GM19239 (cell line): ENCODE measurements at places on chromosomes 6 and 20.

GRCh38 chr6:156659822-156660198 is 117.4 kb upstream of the ARID1B start:
- DNase-seq: no peak

DNA sequence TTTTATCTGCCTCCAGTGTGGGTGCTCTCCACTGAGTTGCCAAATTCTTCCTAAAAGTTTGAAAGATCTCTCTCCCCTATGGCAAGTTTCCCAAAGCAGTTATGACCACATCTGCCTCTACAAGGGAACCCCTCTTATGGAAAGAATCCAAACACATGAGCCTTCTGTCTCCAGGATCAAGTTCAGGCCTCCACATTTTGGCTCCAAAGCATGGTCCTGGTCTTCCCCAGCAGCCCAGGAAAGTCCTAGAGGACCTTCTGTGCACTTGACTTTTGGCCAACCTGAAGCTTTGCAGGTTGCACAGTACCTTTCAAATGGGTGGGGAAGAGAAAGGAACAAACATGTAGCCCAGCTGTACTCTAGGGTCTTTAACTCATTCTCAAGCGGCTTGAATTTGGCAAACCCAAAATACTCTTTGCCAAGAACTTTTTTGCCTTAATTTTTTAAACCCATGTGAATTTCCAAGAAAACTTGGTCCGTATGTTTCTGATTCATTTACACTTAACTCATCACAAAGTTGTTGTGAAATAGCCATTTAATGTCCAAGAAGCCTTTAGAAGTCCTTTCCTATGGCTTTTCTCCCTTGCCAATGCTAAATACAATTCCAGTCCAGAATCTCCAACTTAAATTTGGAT is 240.1 kb upstream of the TBX18 start:
- DNase-seq: no peak

DNA sequence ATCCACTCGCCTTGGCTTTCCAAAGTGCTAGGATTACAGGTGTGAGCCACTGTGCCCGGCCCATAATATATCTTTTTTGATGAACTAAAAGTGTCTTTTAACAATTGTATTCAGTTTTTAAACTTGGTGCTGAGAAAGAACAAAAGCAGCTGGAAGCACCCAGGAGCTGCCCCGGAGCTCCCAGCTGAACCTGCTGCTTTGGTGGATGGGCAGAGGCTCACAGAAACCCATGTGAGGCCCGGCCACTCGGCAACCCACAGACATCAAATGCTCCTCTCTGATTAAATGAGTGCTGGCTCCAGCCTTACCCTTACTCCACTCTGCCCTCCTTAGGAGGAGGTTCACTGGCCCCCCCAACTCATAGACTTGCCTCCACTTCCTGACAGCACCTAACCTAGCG is 59.4 kb upstream of the FRMD1 start:
- DNase-seq: no peak

DNA sequence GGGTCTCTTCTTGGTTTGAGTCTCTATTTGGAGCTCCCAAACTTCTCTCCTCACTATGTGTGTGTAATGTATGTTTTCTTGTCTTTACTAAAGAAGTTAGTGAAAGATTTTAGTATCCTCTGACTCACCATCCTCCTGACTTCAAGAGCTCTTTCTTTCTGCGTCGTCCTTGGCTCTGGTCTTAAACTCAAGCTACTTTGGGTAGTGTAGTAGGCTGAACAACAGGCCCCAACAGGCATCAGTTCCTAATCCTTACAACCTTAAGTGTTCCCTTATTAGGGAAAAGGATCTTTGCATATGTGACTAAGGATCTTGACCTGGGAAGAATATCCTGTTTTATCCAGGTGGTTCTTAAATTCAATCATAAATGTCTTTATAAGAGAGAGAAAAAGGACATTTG is 810.2 kb downstream of the MAFB start:
- DNase-seq: no peak

- no peak for DNase-seq
Measured at GRCh38 chr20:54059691-54060364, 10.6 kb downstream of the BCAS1 start.

- no peak for DNase-seq
Measured at GRCh38 chr6:141653590-141653989, 479.1 kb upstream of the GJE1 start.

- no peak for DNase-seq
Measured at GRCh38 chr6:35919085-35919826, 1.6 kb downstream of the SRPK1 start.

DNA sequence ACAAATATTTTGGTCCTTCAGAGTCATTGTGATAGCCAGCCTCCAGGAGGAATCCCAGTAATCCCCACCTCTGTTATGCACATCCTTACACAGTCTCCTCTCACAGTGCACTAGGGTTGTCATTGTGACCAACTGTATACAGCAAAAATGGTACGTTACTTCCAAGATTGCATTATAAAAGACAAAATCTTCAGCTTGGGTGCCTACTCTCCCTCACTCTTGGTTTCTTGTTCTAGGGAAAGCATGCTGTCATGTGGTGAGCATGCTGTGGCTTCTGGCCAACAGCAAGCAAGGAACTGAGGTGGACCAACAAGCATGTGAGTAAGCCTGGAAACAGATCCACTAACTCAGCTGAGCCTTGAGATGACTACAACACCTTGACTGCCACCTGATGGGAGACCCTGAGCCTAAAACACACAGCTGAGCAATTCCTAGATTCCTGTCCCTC is 130.1 kb upstream of the DST start:
- DNase-seq: no peak

- no peak for DNase-seq
Measured at GRCh38 chr6:120960761-120961160, 373.5 kb downstream of the TBC1D32 start.

GRCh38 chr6:98142839-98143238 is 691.5 kb upstream of the POU3F2 start:
- no peak for DNase-seq

DNA sequence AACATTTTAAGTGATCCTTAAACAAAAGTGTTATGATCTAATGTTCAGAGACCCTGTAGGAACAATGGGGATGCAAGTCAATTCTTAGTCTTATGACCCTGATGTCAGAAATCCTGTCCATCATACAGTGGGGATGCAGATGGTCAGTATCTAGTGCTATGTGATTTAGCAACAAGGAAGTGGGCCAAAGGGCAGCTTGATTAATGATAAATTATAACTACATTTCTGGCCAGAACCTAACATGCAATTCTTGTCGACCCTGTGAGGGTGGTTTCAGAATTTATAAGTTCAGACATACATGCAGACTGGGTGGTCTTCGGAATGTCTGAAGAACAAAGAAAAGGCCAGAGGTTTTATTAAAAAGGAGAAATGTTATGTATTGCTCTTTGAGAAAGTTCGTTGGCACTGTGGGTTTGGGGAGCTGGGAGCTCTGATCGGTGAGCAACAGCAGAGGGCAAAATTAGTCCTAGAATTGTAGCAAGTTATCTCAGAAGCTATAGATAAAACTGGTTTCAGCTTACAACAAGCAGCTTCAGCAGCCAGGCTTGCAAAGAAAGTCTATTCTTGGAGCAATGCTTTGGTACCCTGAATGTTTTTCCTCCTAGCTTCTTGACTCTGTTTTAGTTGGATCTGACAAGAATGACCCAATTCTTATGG is 50.8 kb downstream of the RPF2 start:
- DNase-seq: no peak

- DNase-seq: peak; percentile 45
Measured at GRCh38 chr6:34656378-34657036, 40.1 kb downstream of the ILRUN start.

- DNase-seq: no peak
Measured at GRCh38 chr6:129793447-129793846, 67.7 kb downstream of the TMEM244 start.

DNA sequence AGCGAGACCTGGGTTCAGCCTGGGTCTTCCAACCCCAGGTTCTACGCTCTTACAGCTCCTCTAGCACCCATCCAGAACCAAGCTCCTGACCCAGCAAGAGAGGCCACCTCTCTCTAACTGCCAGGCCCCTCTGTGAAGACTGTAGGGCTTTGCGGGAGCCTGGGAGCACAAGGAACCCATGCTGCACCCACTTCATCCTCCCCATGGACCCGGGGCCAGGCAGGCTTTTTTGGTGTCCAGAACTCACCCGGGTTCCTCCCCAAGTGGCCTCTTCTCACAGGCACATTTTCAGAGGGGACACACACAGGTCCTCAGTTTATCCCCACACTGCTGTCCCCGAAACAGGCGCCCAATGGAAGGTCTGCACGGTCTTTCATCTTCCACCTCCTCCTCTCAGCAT is 145.9 kb downstream of the SYNDIG1 start:
- DNase-seq: no peak

GRCh38 chr6:37540029-37540352 is 40.3 kb upstream of the CCDC167 start:
- DNase-seq: no peak

- no peak for DNase-seq
Measured at GRCh38 chr6:44850312-44850711, 462.8 kb downstream of the CDC5L start.

DNA sequence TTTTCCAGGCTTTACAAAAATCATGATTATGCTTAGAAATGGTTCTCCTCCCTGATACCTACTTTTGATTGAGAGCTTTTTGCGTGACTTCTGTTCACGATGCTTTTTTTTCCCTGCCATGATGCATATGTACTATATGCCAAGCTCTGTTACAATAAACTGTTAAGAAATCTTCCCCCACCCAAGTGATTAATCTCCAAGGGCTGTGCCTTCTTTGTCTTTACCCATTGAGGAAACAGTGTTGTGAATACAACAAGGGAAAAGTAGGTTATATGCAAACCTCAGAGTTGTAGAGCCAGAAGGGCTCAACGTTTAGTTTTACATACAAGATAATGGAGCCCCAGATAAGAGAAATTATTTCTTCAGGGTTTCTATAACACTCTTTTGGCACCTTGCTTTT is 34.1 kb upstream of the MYLK2 start:
- DNase-seq: no peak

- DNase-seq: no peak
Measured at GRCh38 chr6:126939784-126940183, 178.7 kb upstream of the RSPO3 start.

- DNase-seq: no peak
Measured at GRCh38 chr20:36035745-36036144, 67.4 kb downstream of the CNBD2 start.

GRCh38 chr6:166499350-166500163 is 86.9 kb downstream of the RAMACL start:
- no peak for DNase-seq

GRCh38 chr6:65776332-65776731 is 69.3 kb upstream of the EYS start:
- no peak for DNase-seq

DNA sequence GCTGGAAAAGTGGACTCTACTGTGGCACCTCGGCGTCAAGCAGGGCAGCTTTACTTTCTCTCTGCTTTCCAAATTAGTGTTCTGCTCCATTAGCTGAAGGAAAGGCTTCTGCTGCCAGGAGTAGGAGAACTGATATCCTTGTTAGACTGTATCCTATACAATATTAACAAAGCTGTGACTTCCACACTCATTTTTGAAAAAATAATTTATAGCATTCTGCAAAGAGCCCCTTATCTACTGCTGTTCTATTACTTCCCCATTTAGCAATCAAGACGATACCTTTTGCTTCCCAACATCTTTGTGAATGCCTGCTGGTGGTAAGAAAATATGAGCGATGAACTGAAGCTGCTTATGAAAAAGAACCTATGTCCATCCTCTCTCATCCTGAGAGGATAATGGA is 151.1 kb downstream of the UBE3D start:
- DNase-seq: no peak

- no peak for DNase-seq
Measured at GRCh38 chr6:157220485-157220884, 102.8 kb downstream of the TMEM242 start.

GRCh38 chr6:85364344-85364743 is 85.5 kb upstream of the NT5E start:
- no peak for DNase-seq

GRCh38 chr6:25670793-25671513 is 18.9 kb downstream of the SCGN start:
- DNase-seq: no peak

GRCh38 chr6:169863710-169864109 is 112.3 kb downstream of the ERMARD start:
- DNase-seq: no peak

DNA sequence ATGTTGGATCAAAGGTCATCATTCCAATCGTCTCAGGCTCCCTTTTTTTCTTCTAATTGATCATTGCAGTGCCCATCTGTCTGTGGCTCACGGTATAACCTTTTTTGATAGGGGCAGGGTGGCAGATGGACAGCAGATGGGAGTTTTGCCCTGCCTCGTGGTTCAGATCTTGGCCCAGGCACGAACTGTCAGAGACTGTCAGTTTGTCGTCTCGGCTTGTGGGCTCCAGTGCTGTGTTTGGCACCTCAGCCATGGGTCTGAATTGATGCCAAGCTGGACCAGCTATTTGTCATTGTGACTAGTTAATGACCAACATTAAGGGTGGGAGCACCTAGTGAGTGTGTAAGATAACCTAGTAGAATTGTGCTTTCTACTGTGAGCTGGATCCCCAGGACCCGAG is 197.6 kb downstream of the PRL start:
- DNase-seq: no peak
